ENCODE measurements at places on chromosomes 3 and 15.

DNA sequence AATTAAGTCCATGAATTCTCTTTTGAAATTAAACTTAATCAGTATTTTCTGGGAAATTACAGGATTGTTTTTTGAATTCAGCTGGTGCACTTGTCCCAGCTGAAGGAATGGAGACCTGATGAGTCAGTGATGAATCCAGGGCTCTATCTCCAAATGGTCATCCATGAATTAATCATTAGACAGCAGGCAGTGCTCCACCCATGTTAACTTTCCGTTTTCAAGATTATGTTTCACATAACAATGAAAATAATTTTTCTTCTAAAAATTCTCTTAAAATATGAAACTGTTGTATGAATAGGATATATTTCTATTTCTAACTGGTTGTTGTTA is 13.9 kb upstream of the PAQR9 start:
- no peak for DNase-seq

- DNase-seq: no peak
Measured at GRCh38 chr3:20027136-20027535, 13.1 kb upstream of the KAT2B start.

DNA sequence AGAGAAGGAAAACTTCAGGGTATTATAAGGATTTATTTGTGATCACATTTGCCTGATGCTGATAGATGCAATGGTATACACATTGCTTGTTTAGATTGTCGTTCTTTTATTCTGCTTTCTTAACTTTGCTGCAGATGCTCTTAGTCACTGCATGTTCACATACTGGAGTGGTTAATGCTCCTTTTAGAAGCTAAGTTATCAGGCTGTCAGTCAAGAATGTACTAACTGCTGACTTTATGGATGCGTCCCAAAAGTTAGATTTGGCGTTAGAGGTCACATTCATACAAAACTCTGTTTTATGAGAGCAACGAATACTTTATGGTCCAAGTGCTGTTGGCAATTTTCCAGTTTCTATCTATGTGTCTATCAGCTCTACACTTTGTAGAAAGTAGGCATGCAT is 160.7 kb downstream of the BBX start:
- DNase-seq: no peak

- DNase-seq: no peak
Measured at GRCh38 chr3:66376568-66376967, 124.3 kb downstream of the LRIG1 start.

DNA sequence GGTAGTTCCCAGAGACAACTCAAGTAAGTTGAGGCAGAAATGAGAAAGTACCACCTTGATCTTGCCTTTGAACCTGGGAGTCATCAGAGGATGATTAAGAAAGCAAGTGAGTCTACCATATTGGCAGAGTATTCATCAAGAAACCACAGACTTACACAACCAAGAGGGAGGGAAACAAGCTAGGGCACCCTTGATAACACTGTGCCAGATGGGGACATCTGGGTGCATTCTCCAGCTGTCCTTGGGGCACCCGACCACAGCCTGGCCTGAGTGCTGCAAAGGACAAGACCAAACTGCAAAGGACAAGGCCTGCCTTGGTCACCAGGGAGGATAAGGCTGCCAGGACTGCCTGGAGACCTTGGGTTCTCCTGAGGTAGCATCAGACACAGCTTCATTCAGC is 553.6 kb downstream of the EPHB1 start:
- no peak for DNase-seq

DNA sequence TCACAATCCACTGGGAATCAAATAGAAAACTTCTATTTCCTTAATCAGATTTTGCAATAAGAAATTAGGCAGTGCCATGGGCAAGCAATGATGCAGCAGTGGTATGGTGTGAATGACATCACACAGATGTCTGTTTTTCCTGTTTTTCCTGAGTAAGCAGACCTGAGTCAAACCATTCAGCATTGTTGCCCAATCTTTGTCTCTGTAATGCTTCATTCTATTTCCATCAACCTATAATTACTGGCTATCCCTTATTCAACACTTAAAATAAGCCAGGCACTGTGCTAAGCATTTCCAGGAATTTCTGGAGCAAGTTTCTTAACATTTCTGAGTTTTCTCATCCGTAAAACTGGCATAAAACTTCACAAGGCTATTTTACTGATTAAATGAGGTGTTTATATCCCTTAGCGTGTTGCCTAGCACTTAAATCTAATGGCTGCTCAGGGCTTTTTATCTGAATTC is 11.3 kb upstream of the OXSR1 start:
- DNase-seq: no peak

GRCh38 chr3:46114323-46114988 is 87.2 kb upstream of the XCR1 start:
- DNase-seq: no peak

DNA sequence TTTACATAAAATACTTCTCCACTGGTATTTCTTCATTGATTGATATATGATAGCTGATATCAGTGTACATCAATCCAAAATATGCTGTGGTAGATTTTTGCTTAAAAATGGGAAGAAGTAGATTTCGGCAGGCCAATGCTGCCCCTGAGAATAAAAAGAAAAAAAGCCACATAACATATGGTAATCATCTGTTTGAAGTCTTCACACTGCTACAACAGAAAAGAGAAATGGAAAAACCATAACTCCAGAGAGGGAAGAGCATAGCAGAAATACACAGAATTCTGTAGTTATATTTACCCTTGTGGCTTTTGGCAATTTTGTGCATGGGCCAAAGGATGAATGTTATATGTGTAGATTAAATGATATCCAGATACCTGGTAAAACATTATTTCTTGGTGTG is 143.1 kb upstream of the KCNMB2 start:
- no peak for DNase-seq

GRCh38 chr3:119034256-119035013 is at the start of gene IGSF11:
Gene IGSF11, minus strand, starts transcription at chr3:119034846. Its CDS starts 264 bp downstream, at chr3:119034582.
- DNase-seq: peak; percentile 86

DNA sequence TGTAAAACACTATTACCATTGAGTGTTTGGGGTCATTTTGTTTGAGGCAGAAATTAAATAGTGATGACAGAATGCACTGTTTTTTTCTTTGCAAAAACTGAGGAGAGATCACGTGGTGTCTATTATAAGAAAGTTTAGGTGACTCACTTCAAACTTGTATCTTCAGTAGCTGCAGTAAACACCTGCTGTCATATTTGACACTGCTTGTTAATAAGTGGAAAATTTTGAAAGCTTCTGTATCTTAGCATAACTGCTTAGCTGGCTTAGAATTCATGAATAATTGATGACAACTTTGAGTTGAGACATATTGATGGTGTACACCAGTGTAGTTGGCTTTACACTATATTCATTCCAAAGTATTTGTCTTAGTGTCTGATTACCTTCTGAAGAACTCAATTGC is 29.7 kb upstream of the MDFIC2 start:
- no peak for DNase-seq

DNA sequence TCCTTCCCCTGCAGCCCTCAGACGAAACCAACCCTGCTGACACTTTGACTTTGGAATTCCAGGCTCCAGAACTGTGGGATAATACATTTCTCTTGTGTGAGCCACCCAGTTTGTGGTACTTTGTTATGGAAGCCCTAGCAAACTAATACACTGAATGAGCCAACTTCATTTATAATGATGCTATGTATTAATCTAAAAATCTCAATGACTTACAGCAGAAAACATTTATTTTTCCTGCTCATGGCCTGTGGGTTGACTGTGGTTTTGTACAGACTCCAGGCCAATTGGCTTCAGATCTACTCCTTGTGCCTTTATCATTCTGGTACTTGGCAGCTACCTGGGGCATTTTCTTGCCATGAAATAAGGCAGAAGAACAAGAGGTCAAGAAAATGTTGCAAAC is 152.4 kb downstream of the EBLN2 start:
- no peak for DNase-seq

GRCh38 chr3:193843474-193844301 is 250.7 kb downstream of the OPA1 start:
- DNase-seq: no peak

GRCh38 chr15:57883701-57884100 is 177.2 kb downstream of the POLR2M start:
- no peak for DNase-seq

DNA sequence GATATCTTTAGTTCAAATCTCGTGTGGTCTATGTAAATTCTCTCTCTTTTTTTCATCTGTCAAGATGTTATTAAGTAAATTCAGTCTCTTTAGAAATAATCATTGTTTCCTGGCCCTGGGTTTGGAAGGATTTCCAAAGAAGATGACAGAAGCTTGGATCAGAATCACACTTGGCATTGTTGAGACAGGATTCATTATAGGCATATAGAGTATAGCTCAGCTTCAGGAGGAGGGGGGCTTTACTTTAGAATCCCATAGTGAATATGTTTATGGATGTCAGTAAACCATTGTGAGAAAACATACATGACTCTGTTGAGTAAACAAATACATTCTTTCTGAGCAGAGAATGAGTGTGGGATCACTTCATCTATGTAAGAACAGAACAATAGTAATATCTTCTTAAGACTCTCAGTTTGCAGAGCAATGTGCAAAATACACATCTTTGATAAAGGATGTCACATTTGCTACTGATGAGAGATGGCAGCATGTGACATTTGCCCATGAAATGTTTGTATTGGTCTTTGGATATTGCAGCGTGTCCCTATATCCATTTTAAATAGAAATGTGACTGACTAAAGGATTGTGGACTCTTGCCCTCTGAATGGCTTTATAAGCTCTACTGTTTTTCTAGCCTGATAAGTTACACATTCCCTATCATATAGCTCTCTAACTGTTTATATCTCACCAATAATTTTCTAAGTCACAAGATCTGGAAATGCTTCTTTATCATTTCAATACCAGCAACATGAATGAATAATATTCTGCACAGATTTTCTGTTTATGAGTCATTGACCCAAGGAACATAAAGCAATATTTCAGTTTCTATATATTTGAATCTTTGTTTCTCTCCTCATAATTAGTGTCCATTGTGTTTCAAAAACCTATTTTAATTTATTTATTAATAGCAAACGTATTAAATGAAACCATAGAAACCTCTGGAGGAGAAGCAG is 95.6 kb upstream of the THRB start:
- no peak for DNase-seq

GRCh38 chr3:127964053-127964452 is 49.0 kb downstream of the KBTBD12 start:
- no peak for DNase-seq

- DNase-seq: no peak
Measured at GRCh38 chr3:291646-292436, 95.3 kb downstream of the CHL1 start.

- no peak for DNase-seq
Measured at GRCh38 chr3:50666837-50667236, 7.9 kb upstream of the DOCK3 start.

DNA sequence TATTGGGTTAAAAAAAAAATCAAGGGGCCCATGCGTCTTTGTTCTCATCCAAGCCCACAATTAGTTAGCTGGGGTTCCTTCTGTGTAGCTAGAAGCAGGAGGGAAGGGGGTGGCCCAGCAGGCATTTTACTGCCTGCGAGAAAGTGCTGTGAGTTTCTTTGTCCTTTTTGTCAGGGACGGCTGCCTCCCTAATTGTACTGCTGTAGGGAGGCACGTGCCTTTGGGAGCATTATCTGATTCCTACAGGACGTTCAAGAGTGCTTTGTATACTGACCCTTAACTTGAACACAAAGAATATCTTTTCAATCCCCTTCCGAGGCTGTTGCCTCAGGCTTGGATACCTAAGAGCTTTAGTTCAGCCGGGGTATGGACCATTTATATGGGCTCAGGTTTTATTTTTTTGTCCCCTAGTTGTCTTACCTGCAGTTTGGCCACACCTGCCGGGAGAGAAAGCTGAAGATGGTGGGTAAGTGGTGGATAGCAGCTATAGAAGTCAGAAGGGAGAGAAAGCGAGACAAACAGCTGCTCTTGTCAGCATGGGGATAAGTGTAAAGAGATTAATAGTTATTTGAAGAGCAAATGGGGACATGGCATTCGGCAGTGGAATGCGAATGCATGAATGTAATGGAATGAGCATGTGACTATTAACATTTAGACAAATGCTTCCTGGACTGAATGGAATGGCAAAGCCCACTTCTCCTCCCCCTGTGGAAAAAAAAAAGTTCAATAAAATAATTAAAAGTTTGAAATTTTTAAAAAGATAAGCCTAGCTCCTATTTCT is 175.2 kb downstream of the TP63 start:
- no peak for DNase-seq

GRCh38 chr3:32282578-32283154 is 44.2 kb downstream of the CMTM8 start:
- no peak for DNase-seq

DNA sequence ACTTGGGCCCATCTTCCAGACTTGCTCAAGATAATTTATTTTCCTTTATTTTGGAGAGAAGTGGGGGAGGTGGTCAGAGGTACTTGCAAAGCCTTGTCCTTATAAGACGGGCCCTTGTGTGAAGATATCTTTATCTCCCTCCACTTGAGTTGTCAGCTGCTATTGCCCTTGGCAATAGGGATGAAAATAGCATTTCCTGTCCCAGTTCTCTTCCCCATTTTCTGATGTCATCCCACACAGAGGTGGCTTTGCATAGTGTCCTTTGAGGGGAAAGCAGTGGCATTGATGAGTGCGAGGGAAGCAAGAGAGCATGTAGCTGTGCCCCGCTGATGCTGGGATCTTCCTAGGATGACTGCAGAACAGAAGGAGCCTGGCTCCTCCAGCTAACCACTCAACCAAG is 41.9 kb upstream of the TUBGCP5 start:
- no peak for DNase-seq

DNA sequence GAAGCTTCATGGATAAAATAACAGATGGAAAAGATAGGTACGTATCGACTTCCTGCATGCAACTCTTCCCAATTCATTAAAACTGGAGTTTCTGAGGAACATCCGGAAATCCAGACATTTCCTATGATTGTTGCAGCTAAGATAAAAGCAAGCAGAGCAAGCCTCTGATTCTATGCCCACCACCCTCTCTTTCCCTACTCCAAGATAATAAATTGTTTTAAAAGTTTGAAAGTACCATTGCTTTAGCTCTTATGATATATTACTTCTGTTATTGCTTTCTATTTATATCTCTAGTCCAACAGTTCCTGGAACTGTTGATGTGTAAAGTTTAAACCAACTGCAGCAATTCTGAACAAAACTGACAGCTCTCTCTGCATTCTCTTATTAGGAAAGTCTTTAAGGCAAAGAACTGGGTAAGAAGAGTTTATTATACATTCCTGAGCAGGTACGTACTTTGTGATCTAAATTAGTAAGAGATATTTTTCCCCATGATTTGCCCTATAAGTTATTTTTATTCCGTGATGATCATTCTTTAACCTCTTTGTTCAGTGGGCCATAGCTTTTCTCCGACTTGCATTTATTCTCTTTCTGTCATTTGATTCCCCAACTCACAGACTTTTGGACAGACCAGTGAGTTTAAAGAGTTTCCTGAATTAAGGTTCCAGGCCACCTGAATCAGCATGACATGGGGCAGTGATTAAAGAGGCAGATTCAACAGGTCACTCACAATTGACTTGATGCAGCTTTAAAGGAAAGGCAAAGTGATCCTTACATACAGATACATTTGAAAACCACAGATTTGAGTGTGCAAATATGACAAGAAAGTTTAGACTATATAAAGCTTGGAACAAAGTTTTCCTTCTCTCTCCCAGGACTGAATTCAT is 94.2 kb upstream of the THRB start:
- DNase-seq: no peak
